ENCODE measurements at places on chromosomes 5 and 9.

DNA sequence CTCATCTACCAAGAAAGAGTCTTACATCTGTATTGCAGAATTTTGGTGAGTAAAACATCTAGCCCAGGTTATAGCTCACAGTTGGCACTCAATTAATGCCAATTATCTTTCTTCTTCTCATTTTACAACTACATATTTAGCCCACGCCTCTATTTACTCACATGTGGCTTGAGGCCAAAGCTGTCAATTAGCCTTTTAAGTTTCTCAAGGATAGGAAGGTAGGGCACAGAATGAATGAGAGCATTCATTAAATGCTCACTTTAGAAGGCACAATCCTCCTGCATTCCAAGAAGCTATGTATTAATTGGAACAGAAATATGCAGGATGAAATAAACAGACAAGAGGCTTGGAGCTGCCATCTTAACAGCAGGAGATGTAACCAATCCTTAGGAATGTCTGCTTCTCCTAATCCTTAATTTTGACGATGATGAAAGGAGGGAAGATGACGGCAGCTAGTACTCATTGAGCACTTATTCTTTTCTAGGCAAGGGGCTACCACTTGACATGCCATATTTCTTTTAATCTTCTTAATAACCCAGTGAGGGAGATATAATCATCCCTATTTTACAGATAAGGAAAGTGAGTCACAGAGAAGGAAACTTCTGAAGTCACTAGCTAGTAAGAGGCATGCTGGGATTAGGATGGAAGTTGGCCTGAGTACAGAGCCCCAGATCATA is 30.8 kb upstream of the PANK3 start:
- DNase-seq: no peak

DNA sequence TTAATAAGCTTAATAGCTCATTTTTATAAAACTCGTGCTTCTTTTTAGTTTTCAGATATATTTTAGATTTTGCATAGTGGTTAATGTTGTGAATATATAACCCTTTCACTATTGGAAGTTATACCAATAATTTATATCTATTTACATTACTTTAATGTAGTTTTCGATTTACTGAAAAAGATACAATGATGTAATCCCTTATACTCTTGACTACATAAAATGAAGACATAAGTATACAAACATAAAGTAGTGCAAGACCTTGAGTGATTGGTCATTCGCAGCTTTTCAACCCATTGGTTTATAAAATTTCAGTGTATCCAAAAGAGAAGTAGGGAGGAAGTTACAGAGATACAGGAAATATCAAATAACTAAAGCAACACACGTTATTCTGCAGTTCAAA is 84.3 kb upstream of the GRHPR start:
- no peak for DNase-seq

DNA sequence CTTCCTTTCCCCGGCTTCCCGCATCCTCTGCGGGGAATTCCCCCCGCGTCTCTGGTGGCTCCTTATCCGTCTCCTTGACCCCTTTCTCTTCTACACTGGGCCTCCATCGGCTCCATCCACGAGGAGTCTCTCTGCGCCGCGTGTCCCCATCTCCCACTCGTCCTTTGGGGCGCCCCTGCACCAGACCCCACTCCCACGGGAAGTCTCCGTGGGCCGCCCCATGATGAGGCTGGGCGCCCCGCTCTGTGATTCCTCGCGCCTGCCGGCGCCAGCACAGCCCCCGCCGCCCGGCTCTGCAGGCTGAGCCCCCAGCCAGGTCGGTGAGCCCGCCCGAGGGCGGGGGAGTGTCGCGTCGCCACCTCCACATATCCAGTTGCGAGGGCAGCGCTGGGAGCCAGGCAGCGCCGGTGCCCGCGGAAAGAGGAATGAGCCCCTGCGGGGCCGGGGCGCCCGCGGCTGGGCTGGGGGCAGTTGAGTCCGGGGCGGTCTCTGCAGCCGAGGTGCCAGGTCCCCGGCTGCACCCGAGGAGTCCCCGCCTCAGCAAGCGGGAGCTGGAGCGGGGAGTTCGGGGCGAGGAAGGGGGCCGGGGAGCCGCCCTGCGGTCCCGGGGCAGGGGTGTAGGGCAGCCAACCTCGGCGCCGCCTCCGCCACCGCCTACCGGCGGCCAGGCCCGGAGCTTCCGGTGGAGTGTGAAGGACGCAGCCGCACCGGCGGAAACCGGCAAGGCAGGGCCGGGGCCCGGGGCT is 2.1 kb upstream of the TRAF1 start:
- no peak for DNase-seq

DNA sequence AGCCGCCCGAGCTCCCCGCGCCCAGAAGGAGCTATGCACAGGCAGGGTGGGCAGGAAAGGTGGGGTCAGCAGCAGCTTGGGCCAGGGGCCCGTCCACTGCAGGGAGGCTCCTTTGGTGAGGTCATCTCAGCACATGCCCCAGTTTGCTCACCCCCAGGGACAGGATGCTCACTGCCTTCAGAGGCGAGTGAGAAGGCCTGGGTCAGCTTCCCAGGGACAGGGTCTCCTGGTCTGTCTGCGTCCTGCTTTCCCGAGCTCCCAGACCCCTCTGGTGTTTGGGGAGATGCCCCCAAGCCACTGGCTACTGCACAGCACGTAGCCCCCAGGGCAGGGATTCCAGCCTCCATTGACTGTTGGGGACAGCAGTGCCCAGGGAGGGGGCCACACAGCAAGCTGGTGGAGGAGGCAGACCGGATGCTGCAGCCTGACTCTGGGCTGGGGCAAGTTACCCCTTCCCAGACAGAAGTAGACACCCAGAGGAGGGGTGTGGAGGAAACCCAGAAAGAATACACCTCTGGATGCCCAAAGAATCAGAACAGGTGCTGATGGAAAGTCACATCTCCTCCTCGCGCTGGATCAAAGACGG is 581 bp upstream of the SARDH start:
- DNase-seq: no peak

DNA sequence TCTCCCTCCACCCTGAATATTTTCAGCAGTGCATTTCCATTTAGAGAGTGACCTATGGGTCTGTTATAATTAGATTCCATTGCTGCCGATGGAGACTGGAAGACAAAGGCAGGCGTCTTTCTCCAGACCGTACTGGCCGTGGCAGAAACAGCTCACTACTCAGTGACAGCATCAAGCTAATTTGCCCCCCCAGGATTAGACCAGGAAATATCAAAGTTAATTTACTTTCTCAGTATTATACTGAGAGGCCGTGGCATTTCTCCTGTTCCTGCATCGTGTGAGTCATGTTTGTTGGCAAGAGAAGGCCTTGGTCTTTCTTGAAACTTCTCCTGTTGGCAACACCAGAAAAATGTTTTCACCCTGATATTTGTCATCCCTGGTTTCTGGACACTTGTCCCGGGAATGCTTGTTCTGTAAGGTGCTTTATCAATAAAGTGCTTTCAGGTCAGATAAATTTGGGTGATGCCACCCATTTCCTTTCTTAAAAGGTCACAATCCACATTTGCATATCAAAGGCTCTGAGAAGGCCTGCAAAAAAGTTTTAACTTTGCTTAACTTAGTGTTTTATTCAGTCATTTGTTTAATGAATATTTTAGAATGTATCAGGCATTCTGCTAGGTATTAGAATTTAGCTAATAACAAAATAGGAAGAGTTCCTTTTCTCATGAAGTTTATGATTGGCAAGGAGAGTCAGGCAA is 28.4 kb downstream of the SV2C start:
- no peak for DNase-seq

DNA sequence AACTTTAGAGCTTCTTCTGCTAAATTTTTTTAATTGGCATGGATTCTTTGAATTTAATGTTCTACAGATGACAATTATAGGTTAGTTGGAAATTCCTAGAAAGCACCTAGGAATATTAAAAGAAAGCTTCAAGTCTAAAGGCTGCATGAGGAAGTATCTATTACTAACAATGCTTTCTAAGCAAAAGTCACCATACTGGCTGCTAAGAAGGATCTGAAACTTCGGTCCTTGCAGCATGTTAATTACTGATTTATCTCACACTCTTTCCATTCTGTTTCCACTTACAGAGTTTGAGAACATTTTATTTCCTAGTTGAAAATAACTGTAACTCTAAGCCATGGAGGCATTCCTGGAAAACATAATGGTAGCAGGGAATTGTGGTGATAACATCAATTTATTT is 8.4 kb downstream of the SEMA6A start:
- DNase-seq: no peak

GRCh38 chr5:156755421-156756087 is 94.5 kb upstream of the PPP1R2B start:
- DNase-seq: no peak

DNA sequence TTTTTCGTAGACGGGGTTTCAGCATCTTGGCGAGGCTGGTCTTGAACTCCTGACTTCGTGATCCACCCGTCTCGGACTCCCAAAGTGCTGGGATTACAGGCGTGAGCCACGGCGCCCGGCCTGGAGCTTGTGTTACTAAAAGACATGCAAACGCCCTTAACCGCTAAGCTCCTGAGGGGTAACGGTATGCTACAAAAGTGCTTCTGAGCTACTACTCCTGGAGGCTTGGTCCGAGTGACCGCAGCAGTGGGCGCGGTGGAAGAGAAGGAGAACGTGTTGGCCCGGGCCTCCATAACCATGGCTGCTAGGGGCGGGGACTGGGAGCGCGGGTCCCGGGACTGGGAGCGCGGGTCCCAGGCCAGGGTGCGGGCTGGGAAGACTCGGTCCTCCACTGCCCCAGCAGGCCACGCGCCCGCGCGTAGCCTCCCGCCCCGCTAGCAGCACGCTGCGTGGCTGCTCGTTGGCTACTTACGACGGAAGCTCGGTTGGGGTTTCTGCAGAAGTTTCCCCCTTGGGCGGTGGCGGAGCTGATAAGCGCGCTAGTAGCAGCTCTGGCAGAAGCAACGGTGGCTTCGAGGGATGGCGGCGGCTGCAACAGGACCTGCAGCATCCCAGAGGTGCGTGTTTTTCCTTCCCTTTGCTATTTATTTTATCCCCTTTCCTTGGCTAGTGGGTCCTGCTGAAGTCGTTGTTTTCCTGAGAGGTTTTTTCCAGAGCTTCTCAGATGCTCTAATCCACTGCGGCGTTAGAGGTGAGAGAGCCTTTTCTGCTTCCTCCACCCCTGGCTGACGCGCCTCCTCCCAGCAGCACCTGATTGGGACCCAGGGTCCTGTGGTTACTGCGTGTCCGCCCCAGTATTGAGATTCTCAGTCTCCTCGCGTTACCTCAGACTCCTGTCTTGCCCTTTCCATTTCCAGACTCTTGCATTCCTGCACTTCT is 69.2 kb upstream of the CCDC180 start:
- no peak for DNase-seq

DNA sequence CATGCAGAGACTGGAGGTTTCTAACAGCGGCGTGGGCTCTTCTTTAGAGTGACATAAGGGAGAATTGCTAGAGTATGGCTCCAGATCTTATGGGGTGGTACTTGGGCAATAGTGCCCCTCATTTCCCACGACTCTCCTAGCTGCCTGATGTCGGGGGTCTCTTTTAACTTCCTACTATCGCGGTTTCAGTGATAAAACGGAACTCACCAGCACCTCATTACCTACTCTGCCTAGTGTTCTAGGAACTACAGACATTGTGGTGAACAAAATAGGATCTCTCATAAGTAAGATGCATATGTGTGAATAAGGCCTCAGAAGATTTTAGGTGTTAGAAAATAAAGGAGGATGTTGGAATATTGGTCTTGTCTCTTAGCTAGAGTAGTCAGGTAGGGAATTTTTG is 1.1 kb downstream of the ICE1 start:
- no peak for DNase-seq

GRCh38 chr9:120758544-120758943 is 34.7 kb downstream of the FBXW2 start:
- DNase-seq: no peak

GRCh38 chr9:119157196-119157595 is 212.0 kb downstream of the BRINP1 start:
- DNase-seq: no peak

- no peak for DNase-seq
Measured at GRCh38 chr9:137167277-137167746, 2.5 kb downstream of the LRRC26 start.

DNA sequence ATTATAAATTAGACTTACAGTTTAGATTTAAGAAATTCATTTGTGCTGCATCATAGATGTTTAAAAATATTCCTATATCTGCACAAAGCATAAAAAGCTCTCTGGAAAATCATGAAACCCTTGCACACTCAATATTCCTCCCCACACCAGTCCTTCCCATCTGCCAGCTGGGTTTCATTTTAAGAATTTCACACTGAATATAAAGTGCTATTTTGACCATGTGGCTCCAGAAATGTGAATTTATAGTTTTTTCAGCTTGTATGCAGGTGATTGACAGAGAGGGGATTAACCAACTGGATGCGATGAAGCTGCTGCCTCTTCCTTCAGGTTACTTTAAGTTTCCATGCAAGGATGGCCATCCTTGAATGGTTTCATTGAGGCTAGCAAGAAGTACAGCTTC is 346.3 kb downstream of the NDUFS4 start:
- DNase-seq: no peak

DNA sequence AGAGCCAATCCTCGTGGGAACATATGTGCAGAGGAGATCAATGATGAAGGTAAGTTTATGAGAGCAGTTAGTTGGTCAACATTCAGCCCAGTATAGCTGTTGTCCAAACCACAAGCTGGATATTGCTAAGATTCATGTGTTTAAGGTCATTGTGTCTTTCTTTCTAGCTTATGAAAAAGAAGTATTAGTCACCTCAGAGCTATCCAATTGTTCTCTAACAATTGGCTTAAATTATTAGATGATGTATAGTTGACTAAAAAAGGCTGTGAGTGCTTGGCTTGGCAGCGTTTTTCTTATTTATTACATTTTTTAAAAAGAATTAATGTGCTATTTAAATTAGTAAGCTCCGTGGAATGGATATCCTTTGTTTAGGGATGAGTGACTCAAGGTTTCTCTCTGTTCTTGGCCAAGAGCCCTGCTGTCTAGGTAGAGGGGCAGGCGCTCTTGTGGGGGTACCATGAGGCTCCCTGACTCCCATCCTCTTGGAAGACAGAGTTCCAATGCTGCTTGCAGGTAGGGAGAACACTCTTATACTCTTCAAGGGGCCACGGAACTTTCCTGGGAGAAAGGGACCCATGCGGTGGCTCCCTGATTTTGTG is 487.4 kb downstream of the IRX1 start:
- DNase-seq: no peak

DNA sequence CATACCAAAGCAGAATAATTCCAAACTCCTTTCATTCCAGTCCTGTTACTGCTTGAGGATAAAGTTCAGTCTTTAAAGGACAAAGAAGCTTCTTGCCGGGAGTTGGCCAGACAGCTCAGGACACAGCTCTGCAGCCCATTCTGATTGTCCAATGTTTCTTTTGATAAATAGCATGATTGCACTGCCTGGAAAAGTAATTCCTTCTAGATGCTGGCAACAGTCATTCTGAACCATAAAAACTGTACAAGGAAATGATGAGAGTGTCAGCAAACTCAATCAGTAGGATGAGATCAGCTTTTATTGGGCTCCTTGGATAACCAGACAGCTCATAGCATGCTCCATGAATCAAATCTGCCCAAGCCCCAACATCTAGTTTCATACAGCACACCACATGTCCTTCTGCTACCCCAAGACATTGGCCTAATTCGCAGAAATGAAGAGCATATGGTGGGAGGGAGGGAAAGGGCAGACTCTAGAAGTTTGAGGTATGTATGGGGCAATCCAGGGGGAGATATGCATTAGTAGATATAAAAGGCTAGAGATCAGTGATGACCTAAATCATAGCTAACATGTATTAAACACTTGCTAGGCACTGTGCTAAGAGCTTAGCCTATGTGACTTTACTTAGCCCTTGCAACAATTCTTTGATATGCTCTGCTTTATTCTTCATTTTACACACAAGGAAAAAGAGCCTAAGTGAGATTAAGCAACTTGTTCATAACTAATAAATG is 219.9 kb upstream of the NREP start:
- DNase-seq: no peak

GRCh38 chr5:168114444-168115017 is 176.9 kb upstream of the WWC1 start:
- DNase-seq: no peak
